ENCODE measurements at places on chromosomes 2 and 18.
A peak's percentile ranks its signal among the peaks of the same experiment; 100 is the strongest.

DNA sequence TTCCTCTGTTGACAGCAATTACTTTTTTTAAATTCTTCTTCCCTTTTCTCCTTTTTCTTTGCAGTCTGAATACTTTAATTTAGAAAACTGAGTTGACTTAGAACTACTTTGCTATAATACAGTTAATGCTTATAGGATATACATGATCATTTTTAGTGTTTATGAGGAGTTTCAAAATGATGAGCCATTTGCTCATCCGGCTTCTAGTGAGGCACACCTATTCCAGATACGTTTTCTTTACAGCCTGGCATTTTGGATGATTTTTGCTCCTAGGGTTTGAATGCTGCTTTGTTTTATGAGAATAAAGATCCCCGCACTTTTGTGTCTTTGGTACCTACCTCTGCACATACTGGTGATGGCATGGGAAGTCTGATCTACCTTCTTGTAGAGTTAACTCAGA, 52.8 kb downstream of the EIF5B start:
- DNase-seq = no peak

- DNase-seq = no peak
Observed at GRCh38 chr18:5058768-5059695, 138.0 kb downstream of the AKAIN1 start.

DNA sequence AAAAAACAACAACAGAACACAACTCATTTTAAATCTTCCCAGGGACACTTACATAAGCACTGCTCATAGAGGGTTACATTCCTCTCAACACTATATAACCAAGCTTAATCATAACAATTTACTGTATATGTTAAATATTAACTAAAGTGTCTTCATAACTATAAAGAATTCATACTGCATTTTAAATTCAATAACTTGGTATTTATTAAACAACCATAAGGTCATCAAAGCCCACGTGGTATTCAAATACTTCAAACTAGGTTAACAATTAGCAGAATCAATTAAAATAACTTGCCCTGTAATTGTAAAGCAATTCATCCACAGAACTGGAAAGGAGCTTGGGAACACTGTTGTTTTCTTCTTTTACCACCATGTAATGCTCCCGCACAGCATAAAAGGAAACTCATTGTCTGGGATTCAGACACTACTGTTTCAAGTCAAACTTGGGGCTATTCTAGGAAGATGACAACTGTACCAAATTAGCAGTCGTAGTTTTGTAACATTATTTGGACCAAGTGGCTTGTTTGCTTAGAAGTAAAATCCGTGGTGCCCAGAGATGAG, 10.4 kb downstream of the GAREM1 start:
- DNase-seq = no peak

- no peak for DNase-seq
Observed at GRCh38 chr2:193963472-193964119, 1693.4 kb upstream of the SLC39A10 start.

GRCh38 chr2:190722061-190722759, 73.3 kb downstream of the NAB1 start:
- no peak for DNase-seq

DNA sequence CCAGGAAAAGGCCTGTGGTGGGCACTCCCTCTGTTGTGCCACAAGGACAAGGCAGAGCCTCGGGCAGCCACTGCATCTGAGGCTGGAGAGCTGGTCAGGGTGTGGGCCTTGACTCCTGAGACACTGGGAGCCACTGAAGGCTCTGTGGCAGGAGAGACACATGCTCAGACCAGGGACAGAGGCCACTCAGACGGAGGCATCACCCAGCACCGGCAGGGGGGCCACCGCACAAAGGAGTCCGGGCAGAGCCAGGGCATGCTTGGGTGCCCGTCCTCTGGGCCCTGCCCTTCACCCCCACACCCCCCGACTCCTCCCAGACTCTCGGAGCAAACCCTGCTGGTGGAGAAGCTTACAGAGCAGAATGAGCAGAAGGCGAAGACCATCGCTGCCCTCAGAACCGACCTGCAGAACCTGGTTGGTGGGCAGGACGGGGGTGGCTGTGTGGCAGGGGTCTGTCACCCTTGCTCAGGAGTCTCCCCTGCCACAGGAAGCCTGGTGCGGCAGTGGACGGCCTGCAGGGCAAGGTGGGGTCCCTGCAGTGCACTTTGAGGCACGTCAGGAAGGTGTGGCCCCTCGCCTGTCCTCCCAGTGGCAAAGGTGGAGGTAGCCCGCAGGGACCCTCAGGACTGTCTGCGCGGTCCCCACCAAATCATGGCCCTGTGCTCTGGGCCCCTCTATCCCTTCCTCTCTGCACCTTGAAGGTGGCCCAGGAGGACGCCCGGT, 26.0 kb downstream of the CROCC2 start:
- DNase-seq = no peak

- DNase-seq = no peak
Observed at GRCh38 chr2:56344771-56345170, 161.0 kb downstream of the CCDC85A start.

GRCh38 chr2:42598656-42599055, 30.2 kb downstream of the MTA3 start:
- no peak for DNase-seq

DNA sequence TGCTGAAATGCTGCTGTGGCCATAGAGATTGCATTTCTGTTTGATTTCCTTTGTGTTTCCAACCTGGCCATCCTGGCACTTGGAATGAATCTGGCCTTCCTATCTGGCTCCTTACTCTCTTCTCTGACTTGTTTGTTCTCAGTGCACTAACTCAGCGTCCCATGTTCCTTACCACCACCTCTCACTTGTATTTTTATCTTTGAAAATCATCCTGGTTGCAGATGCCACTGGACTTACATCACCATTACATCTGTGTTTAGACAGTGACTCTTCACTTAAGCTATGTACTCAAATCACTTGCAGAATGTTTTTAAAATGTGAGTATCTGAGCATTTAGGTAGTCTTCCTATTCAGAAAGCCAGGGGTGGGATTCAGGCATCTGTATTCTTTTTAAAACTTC, 239.5 kb downstream of the WDR7 start:
- peak; percentile 44 for DNase-seq

DNA sequence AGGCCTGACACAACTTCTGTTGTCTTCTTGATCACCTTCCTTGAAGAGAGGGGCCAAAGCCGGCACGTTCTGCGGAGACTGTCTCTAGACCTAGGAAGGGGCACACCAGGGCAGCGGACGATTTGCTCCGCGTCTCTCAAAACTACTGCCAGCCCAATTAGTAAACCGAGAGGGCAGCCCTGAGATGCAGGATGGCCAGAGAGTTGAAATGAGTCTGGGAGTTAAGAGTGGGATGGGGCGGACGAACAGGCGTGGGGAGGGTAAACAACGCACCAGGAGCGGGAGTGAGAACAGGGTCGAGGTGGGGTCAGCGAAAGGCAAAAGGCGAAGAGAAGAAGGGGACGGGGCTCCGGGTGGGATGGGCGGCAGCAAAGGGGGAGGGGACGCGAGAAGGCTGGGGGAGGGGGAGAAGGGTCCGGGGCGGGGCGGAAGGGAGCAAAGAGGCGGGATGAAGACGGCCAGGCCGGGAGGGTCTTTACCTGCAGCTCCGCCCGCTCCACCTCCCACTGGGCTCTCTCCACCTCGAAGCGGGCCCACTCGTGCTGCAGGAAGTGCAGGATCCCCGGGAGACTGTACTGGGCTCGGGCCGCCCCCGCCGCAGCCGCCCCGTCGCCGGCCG, 476 bp downstream of the STRN start:
- DNase-seq = peak; percentile 19
